Cardiac ventricle fibroblast (primary cell): ENCODE measurements at places on chromosomes 11 and 22. TPM values are rescaled to one million over a fixed set of nuclear protein-coding genes. Genes with fewer than 3 reads are reported as not detected.

The SF1 gene
- total RNA-seq, result 156 and 167 TPM in 2 replicates

The TPBGL gene
- total RNA-seq, result 1.2 and 1.8 TPM in 2 replicates

The IL18 gene
- total RNA-seq, result 0.24 and 0.37 TPM in 2 replicates

The FXYD6 gene
- total RNA-seq, result 3.1 and 3.7 TPM in 2 replicates

The UBQLN3 gene
- total RNA-seq, result 0.24 TPM in 1 of 2 replicates, not detected in the other

The ESAM gene
- total RNA-seq, result 8.5 and 10.4 TPM in 2 replicates

The RIN1 gene
- total RNA-seq, result 18.1 and 24.7 TPM in 2 replicates

The GSTT2 gene
- total RNA-seq, result not detected in 2 replicates

The FAM180B gene
- not detected in 2 replicates for total RNA-seq

The OR8G1 gene
- total RNA-seq, result not detected in 2 replicates
